ENCODE measurements at places on chromosomes 1 and 21. TPM values are rescaled to one million over a fixed set of nuclear protein-coding genes. Genes with fewer than 3 reads are reported as not detected.
A peak's percentile ranks its signal among the peaks of the same experiment; 100 is the strongest.

Gene SLC22A15
- 8.3 TPM for total RNA-seq

GRCh38 chr1:32330558-32331151 is 5.4 kb downstream of the MARCKSL1 start:
- ATAC-seq = no peak

- ATAC-seq = no peak
Measured at GRCh38 chr21:36722370-36723368, 23.8 kb downstream of the SIM2 start.

Gene TRAF3IP3
- total RNA-seq = 0.23 TPM

GRCh38 chr1:31723828-31724359 is 20.1 kb upstream of the COL16A1 start:
- ATAC-seq = peak; percentile 77

DNA sequence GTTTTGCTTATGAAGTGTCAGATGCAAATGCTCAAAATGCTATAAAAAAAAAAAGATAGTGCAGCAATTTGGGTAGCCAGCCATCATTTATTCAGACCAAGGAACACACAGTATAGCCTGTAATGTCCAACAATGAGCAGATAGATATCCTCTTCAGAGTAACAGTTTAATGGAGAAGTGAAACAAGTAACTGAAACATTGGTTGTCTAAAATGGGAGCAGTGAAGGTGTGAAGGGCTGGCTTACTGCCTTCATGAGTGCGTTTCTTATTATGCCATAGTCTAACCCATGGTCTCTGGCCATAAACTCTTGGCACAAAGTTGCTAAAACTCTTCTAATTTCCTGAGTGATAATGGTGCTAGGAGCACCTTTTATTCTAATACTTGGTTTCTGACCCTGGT is 11.4 kb downstream of the RGS5 start:
- ATAC-seq = no peak

DNA sequence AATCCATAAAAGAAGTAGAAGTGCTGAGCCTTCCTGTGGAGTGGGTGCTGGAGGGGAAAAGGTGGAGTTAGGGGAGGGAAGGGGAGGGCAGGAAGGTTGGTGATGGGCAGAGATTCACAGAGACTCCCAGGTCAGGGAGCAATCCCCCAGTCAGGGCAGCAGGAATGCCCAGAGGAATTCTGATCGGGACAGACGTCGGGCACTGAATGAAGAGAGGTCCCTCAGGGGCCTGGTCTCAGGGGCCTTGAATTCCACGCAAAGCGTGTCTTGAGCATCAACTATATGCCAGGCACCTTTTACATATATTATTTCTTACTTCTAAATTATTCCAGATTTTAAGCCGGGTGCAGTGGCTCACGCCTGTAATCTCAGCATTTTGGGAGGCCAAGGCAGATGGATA is 7.2 kb upstream of the PADI1 start:
- ATAC-seq = no peak

Gene SCP2
- total RNA-seq = 96.3 TPM

DNA sequence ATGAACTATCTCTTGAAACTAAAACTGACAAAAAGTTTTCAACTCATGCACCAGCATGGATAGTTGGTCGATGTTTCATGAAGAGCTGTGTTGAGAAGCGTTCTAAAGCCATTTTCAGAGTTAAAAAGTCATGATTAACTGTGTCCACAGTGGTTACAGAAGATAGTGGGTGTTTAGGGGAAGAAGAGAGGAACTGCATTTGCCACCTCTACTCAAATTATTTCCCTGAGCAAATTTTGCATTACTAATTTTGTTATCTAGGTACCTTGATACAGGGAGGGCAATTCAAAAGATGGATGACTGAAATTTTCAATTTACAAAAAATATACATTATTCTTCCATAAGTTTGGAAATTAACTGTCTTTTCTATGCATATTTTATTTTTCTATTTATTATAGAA is 15.5 kb downstream of the SAMSN1 start:
- no peak for ATAC-seq

DNA sequence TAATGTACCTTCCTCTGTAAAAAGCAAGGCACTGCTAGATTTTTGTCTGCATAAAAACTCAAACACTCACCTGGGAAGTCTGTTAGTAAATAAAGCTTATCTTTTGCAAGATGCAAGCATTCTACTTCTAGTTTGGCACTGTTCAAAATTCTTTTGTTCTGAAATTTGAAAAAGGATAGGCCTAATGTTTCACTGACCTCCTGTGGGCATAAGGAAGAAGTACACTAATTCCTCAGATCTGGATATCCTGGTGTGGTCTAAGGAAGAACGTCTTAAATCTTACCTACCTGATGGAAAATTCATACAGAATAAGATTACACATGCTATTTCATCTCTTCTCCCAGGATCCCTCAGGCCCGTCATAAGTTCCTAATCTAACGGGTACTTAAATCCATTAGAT is 93.5 kb upstream of the CAMK1G start:
- ATAC-seq = peak; percentile 60

Gene ASPM
- total RNA-seq = 55.5 TPM

Gene NPHS2
- total RNA-seq = not detected

DNA sequence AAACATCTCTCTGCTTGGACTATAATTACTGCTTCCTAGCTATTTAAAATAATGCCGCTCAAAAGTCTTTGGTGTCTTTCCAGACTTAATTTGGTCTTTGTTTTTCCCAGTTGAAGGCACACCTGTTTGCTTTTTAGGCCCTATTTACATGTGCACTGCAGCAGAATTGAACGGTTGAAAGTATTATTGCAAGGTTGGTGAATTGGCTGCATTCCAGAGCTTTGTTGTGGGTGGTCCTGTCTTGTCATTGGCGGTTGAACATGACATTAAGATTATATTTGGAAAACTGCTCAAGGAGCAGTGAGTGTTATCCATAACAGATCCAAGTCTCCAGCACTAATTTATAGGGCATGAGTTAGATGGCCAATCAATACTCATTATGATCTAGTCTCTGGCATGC is 656.3 kb downstream of the PTPRC start:
- no peak for ATAC-seq

Gene SLC1A7
- 0.05 TPM for total RNA-seq

DNA sequence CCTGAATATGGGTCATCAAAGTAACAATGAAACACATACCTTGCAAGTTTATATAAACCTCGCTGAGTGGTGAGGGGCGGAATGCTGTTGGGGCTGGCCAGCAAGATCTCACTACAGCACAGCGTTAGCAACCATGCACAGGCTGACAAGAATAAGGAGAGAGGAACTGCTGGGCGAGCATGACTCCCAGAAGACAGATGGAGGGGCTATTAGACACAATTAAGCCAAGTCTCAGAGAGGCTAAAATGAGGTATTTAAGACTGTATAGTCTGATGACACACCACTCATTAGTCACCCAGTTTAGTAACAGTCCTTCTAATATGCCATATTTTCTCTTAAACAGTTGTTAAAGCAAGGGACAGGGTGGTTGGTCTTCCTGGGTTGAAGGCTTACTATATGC is 340.2 kb upstream of the NR5A2 start:
- ATAC-seq = no peak

DNA sequence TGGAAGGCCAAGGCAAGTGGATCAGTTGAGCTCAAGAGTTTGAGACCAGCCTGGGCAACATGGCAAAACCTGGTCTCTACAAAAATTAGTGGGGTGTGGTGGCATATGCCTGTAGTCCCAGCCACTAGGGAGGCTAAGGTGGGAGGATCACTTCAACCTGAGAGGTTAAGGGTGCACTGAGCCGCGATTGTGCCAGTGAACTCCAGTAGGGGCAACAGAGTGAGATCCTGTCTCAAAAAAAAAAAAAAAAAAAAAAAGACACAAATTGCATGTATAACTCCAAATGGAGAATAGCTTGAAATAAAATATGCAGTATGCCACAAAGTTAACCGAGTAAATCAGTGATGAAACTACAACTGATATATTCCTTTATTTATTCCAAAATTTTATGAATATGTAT is 51.6 kb downstream of the LRRC40 start:
- ATAC-seq = no peak

DNA sequence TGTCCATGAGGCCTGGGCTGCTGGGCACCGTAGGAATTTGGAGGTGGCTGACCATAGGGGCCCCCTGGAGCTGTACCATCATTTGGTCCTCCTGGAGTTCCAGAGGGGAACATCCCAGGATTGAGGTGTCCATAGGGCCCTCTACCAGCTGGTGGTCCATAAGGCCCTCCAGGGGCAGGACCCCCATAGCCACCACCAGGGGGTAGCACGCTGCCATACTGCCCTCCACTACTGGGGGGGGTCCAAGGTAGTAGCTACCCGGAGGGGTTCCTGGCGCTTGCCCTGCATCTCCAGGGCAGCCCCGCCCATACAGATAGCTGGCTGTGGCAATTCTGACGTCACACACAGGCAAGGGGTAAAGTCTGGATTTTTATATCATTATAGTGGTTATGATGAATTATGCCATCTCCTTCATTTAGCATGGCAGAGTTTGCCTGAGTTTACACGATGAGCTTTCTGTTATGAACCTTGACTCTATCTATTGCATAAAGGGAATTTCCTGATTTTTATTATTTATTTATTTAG is 13.2 kb downstream of the MDM4 start:
- peak; percentile 40 for ATAC-seq

DNA sequence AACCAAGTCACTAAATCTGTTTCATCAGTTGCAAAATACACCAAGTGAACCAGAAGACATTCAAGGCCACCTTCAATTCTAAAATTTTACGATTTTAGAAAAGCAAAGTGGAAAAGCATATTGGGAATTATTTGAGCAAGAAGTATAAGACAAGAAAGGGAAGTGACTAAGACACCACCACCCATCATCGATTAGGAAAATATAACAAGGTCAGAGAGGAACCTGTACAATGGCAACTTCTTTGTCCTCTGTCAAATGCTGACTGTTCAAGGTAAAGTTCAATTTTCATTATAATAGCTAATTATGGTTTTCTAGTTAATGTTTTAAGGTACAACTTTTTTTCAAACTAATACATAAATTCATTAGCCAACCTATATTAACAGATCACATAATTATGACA is 10.8 kb downstream of the FRRS1 start:
- no peak for ATAC-seq

Data from motor neuron (in vitro differentiated cells).